ENCODE measurements at places on chromosomes 2 and 18. TPM values are rescaled to one million over a fixed set of nuclear protein-coding genes. Genes with fewer than 3 reads are reported as not detected.

METTL5 gene
- total RNA-seq, result 33.6 TPM

IL1RL2 gene
- total RNA-seq, result 0.30 TPM

BMP10 gene
- total RNA-seq, result not detected

CROCC2 gene
- total RNA-seq, result not detected

NAT8 gene
- total RNA-seq, result not detected

CRYBA2 gene
- not detected for total RNA-seq

FAM124B gene
- 0.30 TPM for total RNA-seq

FOXD4L1 gene
- total RNA-seq, result 0.30 TPM

DOK6 gene
- 10.4 TPM for total RNA-seq

GTF2A1L gene
- total RNA-seq, result 1.5 TPM

GPR45 gene
- total RNA-seq, result not detected

CPS1 gene
- total RNA-seq, result 8.5 TPM

CD207 gene
- total RNA-seq, result not detected

ASB18 gene
- total RNA-seq, result not detected

TOGARAM2 gene
- total RNA-seq, result 0.09 TPM

SAG gene
- not detected for total RNA-seq

OR6B2 gene
- total RNA-seq, result not detected

NPHP1 gene
- total RNA-seq, result 5.0 TPM

SATB2 gene
- total RNA-seq, result 3.3 TPM

B3GNT7 gene
- under 0.01 TPM for total RNA-seq

SCYGR4 gene
- not detected for total RNA-seq

FKBP7 gene
- total RNA-seq, result 116 TPM

CCDC141 gene
- not detected for total RNA-seq

RTP5 gene
- not detected for total RNA-seq

OTX1 gene
- total RNA-seq, result not detected

CHRND gene
- not detected for total RNA-seq
